ENCODE measurements at places on chromosomes 4 and X.

GRCh38 chrX:356385-357034 lies 30.2 kb downstream of the PPP2R3B start:
- no peak for DNase-seq

- DNase-seq = no peak
These were observed 104.9 kb downstream of the TMEM131L start for GRCh38 chr4:153571006-153571545.

DNA sequence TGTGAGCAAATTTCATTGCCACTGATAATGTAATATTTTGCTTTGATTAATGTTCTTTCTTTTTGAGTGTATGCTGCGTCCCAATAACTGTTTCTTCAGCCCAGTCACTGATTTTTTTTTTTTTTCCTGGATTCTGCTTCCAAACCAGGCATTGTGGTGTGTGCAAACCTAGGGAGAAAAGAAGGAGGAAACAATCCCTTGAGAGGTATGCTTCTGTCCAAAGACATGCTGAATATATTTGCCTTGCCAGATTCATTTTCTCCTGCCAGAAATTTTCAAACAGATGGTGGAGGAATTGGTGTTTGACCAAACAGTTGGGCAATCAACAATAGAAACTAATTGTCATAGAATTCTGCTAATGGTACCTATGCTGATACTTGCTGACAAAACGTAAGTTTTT lies 753.6 kb downstream of the RPA4 start:
- DNase-seq = no peak

DNA sequence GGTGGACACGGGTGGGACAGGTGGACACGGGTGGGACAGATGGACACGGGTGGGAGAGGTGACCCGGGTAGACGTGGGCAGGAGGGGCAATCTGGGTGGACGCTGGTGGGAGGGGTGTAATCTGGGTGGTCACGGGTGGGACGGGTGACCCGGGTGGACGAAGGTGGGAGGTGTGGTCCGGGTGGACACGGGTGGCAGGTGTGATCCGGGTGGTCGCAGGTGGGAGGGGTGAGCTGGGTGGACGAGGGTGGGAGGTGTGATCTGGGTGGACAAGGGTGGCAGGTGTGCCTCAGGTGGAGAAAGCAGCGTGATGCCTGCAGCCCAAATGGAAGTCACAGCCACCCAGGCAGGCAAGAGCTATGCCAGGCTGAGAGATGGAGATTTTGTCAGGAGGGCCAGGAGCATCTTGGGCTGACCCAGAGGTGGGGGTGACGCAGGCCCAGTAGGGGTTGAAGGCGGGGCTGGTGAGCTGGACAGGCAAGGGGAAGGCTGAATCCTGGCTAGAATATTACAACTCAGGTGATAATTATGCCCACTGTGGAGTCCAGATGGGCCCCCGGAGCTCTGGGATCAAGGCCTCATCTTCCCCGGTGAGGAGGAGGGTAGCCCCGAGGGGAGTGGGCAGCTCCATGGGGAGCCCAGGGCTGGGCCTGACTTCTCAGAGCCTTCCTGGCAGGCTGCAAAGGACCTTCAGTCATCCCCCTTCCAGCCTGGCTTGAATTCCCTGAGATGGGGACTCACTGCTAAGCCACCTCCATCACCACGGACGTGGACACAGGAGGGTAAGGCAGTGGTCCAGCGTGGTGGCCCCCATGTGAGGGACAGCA lies 100.0 kb downstream of the ADRA2C start:
- DNase-seq = no peak

- peak; percentile 49 for DNase-seq
These were observed 10.3 kb downstream of the ATP5ME start for GRCh38 chr4:663438-664428.

DNA sequence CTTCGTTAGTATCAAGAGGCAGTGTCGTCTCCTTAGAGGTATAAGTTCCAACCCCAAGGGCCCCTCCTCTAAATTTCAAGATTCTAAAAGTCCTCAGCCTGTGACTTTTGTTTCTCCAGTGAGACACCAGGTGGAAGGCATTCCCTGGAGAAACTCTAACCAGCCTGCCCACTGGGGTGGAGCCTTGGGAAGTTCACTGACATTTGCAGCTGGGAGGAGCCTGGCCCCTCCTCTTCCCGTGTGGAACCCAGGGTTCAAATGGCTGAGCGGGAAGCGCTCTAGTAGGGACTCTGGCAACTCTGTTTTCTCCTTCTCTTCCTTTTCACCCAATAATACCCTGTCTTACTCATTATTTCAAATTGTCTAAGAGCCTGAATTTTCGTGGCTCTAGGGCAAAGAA lies 325.0 kb downstream of the TLL1 start:
- DNase-seq = no peak

- no peak for DNase-seq
These were observed 32.9 kb upstream of the PAGE5 start for GRCh38 chrX:55187281-55187680.

DNA sequence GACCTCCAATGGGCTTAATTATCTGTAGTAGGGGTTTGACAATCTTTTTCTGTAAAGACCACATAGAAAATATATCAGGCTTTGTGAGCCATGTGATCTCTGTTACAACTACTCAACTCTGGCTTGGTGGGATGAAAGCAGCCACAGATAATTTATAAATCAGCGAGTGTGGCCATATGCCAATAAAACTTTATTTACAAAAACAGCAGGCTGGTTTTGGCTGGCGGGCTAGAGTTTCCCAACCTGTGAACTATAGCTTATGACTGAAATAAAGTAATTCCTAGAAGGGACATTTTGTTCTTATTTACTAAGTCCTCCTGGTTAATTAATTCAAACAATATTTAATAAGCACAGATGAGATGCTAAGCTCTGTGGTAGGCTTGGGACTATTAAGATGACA lies 35.9 kb upstream of the AMELX start:
- no peak for DNase-seq

DNA sequence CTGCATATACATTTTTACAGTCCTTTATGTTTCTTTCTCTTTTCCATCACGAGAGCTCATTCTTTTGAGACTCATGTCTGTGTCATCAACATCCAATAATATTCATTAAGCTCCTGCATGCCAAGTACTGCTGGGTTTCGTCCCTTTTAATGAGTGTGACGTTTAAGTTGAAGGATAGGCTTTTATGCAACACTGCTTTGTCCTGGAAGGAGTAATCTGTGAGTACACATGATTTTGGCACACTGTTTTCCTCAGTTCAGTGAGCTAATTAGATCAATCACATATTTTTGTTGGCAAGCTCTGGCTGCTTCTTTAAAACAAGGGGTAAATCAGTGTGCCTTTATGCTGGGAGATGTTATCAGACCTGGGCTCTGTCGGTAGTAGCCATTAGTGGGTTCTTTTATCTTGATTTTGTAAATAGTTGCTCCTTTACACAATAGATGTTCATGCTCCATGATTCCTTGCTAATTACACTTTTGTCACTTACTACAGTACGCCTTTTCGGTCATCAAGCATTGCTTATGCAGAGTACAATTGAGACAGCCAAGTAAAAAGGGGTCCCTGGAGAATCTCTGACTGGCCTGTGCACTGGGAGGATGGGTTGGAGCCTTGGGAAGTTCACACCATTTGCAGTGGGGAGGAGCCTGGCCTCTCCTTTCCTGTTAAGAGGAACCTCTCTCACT lies 132.6 kb downstream of the FHIP1A start:
- no peak for DNase-seq

GRCh38 chr4:148258535-148258934 lies 183.7 kb downstream of the NR3C2 start:
- peak; percentile 73 for DNase-seq

DNA sequence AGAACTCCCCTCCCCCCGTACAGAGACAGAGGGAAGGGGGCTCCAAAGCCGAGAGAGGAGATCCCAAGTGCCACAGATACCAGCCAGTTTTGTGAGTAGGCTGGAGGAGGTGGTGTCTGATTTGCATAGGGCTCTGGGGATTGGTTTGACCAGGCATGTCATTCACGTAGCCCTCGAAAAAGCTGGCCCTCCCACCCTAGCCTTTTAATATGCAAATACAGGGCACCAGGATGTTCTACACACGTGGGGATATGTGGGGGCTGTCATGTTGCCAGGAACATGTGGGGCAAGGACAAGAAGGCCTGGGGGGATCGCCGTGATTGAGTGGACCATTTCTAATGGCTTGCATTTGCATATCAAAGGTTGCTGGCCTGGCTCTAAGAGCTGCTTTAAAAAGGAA lies 272.9 kb downstream of the PPP1R2C start:
- no peak for DNase-seq

GRCh38 chr4:63922146-63922545 lies 487.1 kb downstream of the TECRL start:
- no peak for DNase-seq

- DNase-seq = no peak
These were observed 119.4 kb upstream of the SORBS2 start for GRCh38 chr4:185931375-185931774.

- DNase-seq = no peak
These were observed 55.4 kb upstream of the GRPR start for GRCh38 chrX:16067886-16068515.

DNA sequence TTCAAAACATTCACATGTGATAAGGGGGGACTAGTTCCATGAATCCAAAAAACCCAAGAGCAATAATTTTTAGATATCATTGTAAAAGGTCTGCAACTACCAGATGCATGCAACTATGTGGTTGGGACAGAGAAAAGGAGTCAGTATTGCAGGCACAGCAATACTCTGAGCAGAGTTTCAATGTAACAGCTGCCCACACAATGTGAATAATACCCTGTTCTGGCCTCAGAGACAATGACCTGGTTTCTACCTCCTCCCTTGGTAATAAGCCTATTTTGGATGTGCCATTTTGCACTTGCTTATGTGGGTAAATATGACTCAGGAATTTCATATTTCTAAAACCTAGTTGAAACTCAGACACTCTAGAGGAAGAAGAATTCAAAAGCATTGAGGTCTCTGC lies 194.8 kb upstream of the RASGEF1B start:
- DNase-seq = no peak

DNA sequence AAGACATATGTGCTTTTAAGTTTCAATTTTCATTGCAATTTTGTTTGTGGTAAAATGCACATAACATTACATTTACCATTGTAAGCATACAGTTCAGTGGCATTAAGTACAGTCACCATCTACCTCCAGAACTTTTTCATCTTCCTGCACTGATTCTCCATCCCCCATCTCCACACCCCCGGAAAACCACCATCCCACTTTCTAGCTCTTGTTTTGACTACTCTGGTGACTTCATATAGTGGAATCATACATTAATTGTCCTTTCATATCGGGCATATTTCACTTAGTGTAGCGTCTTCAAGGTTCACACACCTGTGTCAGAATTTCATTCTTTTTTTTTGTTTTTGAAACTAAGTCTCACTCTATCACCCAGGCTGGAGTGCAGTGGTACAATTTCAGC lies 143.5 kb downstream of the GPR143 start:
- DNase-seq = no peak

DNA sequence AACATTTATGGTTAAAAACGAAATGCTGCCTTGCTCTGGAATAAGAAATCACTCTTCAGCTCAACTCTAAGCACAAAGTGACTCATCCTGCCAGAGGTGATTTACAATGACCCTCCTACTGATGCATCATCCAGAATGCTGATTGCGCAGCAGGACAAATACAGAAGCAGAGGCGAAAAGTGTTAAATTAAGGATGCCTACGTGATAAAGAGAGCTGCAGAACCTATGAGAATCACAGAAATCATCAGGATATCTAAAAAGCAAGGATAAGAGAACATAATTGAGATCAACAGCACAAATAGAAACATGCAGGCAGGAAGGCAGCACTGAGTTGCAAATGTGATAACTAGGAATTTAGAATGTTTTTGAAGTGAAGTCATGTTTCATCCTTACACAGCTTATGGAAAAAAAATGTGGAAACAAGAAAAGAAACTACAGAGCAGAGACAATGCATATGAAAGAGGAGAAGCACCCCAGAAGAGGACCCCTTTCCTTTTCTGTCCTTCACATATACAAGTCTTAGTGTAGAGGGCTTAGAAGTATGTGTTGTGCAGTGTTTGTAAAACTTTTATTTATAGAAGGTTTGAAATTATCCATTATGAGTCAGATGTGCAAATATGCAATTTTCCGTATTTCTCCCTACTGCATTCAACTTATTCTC lies 188.4 kb downstream of the SLC7A11 start:
- DNase-seq = peak; percentile 15

- DNase-seq = no peak
These were observed 3.0 kb upstream of the IRF2 start for GRCh38 chr4:184477201-184477999.

- DNase-seq = no peak
These were observed 73.5 kb downstream of the MSN start for GRCh38 chrX:65740909-65741308.

GRCh38 chrX:40474205-40474626 lies 106.6 kb upstream of the ATP6AP2 start:
- DNase-seq = no peak

DNA sequence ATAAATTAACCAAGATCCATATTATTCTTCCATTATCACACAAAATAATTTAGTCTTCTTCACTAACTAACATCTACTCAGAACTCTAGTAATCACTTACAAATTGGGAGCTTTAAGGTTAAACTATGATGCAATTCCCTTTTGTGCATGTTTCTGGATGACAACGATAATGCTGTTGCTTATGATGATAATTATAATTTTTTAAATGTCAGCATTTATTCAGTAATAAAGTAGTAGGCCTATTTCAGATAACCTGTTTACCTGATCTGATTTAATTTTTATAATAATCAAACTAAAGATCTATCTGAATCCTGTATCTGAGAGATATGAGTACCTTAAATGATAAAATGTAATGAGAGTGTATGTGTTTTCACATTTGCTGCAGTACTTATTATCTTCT lies 507.8 kb upstream of the GRID2 start:
- no peak for DNase-seq

- DNase-seq = peak; percentile 23
These were observed at the start of gene GABRB1 for GRCh38 chr4:47031011-47031678. TSS of gene GABRB1 (plus strand) at chr4:47031567.

DNA sequence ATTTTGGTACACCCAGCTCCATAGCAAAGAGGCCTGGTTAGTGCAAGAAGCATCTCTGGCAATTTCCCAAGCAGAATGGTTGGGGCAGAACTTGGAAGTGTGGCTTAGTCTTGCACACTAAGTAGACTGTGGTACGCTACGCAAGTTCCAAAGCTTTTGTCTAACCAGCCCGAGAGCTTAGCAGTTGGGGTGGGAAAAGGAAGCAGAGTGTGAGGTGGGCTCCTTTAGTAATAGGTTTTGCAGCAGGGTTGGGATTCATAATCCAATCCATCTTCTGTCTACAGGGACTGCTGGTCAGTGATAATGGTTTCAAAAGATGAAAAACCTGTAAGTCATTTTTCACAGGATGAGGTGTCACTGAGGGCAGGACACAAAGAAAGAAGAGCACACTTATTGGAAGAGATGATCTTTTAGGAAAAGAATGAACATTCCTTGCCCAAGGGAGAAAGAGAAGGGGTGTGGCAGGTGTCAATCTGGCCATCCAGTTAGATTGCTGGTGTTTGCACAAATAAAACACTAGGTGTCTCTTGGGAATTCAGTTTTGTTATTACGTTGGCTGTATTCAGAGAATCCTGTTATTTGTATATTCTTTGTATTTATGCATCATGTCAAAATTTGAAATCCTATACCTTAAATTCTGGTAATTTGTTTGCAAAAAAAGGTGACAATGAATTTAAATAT lies 244.3 kb downstream of the GPAT3 start:
- DNase-seq = no peak
